ENCODE measurements at places on chromosomes 6 and 20.

- DNase-seq = peak; percentile 51
Measured at GRCh38 chr6:30411515-30412207, 66.7 kb downstream of the RPP21 start.

- no peak for DNase-seq
Measured at GRCh38 chr6:19424853-19425252, 412.3 kb upstream of the ID4 start.

DNA sequence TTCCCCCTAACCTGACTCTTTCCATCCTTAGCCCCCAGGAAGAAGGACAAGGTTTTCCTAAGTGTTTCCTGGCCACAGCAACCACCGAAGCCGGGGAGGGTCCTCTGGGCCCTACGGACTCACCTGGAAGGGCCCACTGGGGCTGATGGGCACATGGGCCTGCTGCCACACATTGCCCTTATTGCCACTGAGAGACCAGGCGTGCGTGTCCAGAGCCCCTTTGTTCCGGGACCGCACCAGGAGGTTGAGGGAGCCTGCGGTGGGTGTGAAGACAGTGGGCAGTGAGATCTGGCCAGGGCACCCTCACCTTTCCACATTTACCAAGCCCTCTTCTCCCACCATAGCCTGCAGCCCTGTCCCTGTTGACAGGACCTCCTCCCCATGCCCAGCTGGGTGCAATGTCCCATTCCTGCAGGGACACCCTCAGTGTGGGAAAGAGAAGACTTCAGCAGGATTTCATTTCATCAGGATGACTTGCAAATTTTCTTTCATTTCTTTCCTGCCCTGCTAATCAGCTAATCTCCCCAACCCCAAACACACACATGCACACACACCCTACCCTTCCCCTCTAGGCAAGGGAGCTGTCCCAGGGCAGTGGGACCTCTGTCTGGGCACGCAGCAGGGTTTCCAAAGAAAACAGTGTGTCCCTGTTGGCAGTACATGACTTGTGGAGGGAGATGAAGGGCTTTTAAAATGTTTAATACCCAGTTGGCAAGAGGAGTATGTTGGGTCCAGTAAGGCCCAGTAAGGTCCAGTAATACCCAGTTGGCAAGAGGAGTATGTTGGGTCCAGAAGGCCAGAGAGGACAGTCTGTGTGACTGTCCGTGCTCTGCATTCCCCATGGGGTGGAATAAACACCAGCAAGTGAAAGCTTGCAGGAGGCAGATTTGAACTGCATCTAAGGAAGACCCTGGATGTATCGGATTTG, 59.0 kb downstream of the MDGA1 start:
- no peak for DNase-seq

- peak; percentile 7 for DNase-seq
Measured at GRCh38 chr6:22298475-22298890, 1.6 kb upstream of the PRL start.

DNA sequence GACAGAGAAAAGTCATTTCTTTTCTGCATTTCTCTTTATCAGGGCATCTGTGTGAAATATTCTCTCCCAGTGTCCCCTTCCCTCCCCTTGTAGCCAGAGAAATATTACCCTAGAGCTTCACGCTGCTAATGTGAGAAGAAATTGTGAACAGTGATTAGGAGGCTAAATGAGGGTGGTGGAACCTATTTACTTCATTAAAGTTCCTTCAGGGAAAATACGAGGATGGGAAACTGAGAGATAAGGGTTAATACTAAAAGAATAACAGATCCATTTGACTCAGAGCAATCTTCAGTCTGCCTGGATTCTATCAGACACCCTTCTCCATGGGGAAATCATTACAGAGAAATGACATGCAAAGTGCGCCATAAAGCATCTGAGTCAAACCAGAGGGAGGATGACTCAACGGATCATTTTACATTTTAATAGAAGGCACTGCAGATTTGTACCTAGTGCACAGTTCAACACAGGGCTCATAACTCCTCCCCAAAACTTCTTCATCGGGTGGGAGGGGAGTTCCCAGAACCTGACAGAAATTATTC, 131.3 kb downstream of the GJA10 start:
- DNase-seq = peak; percentile 99

All from fibroblast of mammary gland (primary cell).